ENCODE measurements at places on chromosomes 2 and 18.

- DNase-seq = no peak
Measured at GRCh38 chr2:113178891-113179290, 5.1 kb downstream of the PSD4 start.

DNA sequence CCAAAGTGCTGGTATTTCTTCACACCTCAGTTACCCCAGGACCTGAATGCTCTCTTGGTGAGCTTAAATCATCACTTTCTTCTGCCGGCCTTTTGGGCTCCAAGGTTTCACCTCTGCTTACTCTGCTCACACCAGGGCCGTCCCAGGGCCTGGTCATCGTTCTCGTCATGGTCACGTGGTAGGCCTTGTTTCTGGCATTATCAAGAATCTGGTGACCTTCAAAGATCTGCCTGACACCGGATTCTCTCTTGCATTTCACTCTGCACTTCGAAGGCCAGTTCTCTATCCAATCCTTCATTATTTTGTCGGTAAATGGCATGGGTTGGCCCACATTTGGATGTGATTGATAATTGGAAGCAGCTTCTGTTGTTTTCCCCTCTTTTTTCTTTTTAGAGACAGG, 80.5 kb downstream of the HRH4 start:
- no peak for DNase-seq

- DNase-seq = no peak
Measured at GRCh38 chr18:30381826-30382225, 660.7 kb downstream of the DSC3 start.

GRCh38 chr2:173571021-173571821, 216.5 kb downstream of the CDCA7 start:
- no peak for DNase-seq

DNA sequence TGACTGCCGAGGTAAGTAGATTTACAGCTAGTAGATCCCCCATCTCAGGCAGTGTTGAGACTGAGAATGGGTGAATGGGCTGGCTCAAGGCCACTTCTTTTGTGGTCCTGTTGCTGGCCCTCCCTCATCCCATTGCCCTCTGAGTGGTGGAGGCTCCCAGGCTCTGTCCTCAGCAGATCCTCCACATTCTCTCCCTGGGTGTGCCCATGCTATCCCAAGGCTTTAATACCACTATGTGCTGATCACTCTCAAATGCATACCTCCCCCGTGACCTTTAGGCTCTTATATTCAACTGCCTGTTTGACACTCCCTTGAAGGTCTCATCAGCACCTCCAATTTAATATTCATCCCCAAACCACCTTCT, 271.8 kb downstream of the GLI2 start:
- DNase-seq = no peak

- peak; percentile 44 for DNase-seq
Measured at GRCh38 chr2:11829324-11829946, 83.0 kb downstream of the LPIN1 start.

GRCh38 chr2:73913414-73914054, 13.1 kb upstream of the DGUOK start:
- no peak for DNase-seq

GRCh38 chr2:3517948-3518495, 1.3 kb downstream of the ADI1 start:
- no peak for DNase-seq

DNA sequence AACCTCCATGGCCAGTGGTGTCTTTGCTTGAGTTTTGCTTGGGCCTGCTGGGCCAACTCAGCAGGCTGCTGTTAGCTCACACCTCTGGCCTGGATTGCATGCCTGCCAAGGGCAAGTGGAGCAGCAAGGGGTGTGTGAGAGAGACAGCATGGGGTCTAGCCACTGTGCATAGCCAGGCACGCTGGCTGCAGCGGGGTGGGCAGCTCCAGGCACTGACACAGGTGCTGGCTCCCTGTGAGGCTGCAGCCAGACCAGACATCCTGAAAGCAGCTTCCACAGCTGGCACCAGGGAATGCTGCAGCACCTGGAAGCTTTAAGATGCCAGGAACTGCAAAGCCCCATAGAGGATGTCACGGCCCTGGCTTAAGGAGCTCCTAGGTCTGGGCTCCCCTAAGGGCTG, 376.4 kb upstream of the VWC2L start:
- DNase-seq = no peak

DNA sequence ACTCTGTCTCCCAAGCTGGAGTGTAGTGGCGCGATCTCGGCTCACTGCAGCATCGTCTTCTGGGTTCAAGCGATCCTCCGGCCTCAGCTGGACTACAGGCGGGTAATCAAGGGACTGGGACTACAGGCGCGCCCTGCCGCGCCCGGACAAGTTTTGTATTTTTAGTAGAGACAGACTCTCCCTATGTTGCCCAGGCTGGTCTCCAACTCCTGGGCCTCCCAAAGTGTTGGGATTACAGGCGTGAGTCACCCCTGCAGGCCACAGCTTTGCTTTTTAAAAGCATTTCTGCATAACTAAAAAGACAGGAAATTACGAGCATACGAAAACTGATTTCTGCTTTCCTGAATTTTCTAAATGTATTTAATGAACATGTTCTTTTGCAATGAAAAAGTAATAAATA, 916 bp upstream of the OSBPL1A start:
- DNase-seq = no peak

GRCh38 chr2:85887566-85888019, 1.2 kb downstream of the ST3GAL5 start:
- no peak for DNase-seq

- DNase-seq = no peak
Measured at GRCh38 chr2:199928226-199928625, 17.1 kb downstream of the C2orf69 start.

DNA sequence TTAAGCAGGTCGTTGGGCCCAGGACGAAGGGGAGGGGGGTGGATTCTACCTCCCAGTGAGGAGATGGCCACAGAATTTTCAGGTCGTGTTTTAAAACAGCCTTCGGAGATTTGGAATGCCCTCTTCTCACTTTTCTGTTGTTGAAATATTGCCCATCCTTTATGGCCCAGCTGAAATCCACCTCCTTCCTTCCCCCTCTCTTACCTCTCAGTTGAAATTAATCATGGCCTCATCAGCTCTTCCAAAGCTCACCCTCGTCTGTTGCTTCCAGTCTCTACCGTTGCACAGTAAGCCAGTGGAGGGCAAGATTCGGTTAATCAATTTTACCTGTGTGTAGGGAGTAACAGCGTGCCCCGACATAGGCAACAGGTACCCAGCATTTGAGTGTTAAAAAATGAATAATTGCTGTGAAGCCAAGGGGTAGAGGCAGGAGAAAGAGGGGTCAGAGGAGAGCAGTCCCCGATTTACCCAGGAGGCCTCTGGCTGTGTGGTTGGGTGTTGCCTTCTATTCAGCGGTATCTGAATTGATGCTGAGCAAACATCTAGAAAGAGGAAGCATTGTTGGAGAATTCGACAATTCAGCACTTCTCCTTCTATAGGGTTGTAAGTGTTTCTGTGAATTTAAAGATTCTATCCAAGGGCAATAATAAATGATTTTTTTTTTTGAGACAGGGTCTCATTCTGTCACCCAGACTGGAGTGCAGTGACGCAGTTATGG, 8.6 kb upstream of the PDIA6 start:
- DNase-seq = no peak

GRCh38 chr18:45171679-45172191, 443.5 kb upstream of the SLC14A2 start:
- no peak for DNase-seq

- DNase-seq = no peak
Measured at GRCh38 chr2:142756430-142756829, 121.0 kb upstream of the KYNU start.

DNA sequence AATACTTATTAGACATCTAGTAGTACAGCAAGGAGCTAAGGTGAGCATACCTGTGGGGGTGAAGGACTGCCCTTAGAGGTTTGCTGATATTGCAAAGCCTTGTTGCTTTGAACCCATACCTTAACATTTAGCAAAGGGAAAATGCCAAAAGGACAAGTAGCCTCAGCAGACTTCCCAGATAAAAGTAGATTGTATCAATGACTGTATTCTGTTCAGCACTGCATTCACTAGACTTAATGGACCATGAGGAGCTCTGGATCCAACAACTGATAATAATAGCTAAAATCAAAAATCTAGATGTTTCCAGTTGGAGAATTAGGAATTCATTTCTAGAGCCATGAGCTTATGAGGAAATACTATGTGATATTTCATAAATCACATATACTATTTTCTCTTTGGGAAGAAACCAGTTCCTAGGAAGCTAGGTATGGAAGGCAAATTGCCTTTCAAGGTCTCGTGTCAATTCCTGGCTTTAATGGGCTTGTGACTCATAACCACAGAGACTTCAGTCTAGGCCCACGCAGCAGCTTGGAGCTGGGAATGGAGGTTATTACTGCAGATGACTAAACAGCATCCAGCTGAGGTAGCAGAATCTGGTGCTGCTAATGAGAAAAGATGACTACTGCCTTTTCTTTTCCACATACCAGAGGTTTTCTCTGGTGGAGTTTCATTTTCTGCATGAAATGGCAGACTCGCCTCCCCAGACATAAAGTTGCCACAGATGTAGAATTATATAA, 191.2 kb upstream of the NABP1 start:
- no peak for DNase-seq

DNA sequence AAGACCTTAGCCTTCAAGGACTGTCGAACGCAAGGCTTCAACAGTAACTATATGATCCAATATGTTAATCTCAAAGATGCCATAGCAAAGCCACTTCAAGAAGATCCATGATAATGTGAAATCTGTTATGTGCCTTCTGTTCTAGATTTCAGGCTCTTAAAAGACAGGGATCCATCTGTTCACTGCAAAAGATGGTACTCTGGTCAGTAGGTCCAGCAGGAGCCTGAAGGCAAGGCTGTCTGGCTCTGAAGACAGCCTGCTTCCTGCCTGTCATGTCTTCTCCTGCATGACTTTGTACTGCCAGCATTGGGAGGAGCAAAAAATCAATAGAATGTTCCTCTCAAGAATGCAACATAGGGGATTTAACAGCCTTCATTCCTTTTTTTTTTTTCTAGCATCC, 270.8 kb upstream of the PARD3B start:
- no peak for DNase-seq

DNA sequence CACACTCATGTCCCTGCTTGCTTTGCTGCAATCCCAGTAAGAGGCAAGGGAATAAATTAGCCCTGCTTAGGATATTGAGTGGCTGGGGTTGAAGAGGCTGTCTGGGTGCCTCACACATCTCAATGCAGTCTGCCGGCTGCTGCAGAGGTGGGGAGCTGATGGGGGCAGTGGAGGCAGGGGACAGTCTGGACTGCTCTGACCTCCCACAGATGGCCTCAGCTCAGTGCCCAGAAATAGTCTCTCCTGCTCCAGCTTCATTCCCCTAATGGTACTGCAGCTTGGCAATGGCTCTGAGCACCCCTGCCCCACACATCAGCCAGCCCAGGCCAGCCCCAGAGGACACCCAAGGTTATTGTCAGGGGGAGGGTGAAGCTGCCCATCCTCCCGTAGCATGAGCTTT, 21.5 kb upstream of the TNS1 start:
- DNase-seq = no peak

DNA sequence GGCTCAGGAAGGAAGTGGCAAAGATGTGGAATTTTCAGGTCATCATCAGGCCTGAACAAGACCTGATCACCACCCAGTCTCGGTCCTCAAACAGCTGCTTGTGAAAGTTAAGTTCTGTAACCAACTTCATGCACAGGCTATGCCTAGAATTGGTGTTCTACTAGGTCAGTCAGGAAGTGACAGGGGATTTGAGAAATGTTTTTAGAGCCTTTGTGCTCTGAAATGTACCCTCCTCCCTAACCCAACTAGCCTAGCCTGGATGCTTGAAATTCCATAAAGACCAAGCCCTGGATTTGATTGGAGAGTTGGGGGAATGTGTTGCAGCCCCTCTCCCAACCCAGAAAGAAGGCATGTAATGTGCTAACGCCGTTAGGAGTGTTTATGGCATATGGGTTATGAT, 63.3 kb downstream of the TGOLN2 start:
- no peak for DNase-seq

GRCh38 chr2:85994897-85995647, 106.3 kb upstream of the ST3GAL5 start:
- DNase-seq = no peak

GRCh38 chr2:138107288-138107687, 143.0 kb downstream of the HNMT start:
- DNase-seq = no peak

- DNase-seq = no peak
Measured at GRCh38 chr2:197215748-197216360, 94.7 kb downstream of the ANKRD44 start.

GRCh38 chr2:160022162-160022561, 40.3 kb downstream of the PLA2R1 start:
- no peak for DNase-seq

Measured in stimulated activated CD4-positive, alpha-beta T cell treated with anti-CD3 and anti-CD28 coated beads, Interleukin-12 subunit alpha, Interleukin-12 subunit beta, amount 100 ng/mL, for 24 hours (primary cell).